ENCODE measurements at places on chromosomes 4 and X.

GRCh38 chrX:101430457-101431078 lies 22.5 kb downstream of the HNRNPH2 start:
- no peak for DNase-seq

DNA sequence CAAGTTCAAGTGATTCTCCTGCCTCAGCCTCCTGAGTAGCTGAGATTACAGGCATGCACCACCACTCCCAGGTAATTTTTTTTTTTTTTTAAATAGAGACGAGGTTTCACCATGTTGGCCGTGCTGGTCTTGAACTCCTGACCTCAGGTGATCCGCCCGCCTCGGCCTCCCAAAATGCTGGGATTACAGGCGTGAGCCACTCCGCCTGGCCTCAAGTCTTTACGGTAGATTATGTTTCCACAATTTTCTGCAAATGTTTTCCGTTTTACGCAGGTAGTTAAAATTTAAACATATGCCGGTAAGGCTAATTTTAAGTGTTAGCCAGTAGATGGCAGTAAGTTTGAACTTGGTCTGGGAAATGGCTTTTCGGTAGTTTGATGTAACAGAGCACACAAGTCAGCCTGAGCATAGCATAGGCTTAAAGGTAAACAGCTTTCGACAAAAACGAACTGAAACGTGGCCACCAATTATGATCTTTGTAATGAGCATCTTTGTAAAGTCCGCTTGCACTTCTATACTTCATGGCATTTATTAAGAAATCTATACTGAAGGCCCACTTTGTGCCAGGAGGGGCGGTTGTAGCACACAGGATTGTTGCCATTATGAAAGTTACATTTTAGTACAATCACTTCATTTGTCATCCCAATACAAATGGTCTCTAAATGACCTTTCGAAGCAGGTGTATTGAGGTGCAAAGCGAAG lies 31.1 kb downstream of the CCKAR start:
- peak; percentile 72 for DNase-seq

DNA sequence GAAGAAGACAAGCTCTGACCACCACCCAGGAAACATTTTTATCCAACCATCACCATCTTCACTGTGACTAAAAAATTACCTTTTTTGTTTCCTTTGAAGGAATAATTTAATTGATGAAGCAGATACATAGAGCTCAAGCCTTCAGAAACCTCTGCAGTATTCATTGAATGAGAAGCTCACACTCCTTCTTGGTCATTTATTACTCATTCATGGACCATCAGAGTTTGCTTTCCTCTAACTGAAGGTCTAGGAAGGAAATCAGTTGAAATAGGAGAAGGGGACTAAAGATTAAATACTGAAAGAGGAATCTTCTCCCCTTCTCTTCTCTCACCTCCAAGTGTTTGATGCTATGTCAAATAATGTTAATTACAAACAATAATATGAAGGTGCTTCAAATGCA lies 290.6 kb upstream of the KLF3 start:
- DNase-seq, result no peak

GRCh38 chr4:73661646-73662119 lies 41.4 kb upstream of the RASSF6 start:
- peak; percentile 98 for DNase-seq

DNA sequence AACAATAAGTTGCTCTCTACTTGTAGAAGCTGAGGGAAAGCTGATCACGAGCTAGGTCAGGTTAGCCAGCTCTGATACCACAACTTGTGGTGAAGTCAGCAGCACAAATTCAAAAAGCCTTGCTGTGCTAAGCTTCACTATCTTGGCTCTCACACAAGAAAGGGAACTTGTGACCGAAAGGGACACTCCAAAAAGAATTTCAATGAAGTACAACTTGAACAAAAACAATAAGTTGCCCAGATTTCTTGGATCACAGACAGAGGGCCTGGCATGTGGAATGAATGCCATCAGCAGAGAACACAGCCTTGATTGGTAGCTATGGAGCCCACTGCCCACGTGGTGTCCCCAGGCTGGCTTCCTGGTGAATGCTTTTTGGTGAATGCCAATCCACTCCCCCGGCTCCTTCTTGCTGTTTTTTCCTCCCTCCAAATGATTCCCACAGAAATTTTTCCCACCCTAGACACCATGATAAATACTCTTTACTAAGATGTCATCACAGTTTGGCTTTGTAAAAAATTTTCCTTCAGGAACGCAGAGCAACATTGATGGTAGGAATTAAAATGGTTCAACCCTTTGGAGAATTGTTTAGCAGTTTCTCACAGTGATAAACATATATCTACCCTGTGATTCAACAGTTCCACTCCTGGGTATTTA lies 82.6 kb downstream of the ANXA3 start:
- no peak for DNase-seq

DNA sequence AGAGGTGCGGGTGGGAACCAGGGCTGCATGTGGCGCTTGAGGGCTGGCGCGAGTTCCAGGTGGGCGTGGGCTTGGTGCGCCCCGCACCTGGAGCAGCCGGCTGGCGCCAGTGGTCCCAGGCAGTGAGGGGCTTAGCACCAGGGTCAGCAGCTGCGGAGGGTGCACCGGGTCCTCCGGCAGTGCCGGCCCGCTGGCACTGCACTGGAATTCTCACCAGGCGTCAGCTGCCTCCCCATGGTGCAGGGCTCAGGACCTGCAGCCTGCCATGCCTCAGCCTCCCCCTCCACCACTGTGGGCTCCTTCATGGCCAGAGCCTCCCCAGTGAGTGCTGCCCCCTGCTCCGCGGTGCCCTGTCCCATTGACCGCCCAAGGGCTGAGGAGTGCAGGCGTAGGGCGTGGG lies 174.0 kb downstream of the ADAM29 start:
- no peak for DNase-seq

GRCh38 chr4:3720466-3720865 lies 45.7 kb upstream of the ADRA2C start:
- DNase-seq, result no peak

DNA sequence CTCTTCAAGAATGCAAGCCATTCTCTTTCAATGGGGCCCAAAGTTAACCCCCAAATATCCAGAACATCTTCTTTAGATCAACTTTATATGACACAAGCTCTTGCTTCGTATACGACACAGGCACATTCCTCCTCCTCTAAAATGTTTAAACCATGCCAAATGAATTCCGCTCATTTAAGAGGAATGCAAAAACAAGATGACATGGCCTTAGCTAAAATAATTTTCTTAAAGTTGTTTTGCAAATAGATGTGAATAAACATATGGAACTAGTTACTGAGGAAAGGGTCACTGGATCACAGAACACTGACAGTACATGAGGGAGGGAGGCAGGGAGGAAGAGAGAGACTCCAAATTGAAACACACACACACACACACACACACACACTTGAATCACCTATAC lies 97.4 kb downstream of the RASL11B start:
- DNase-seq, result no peak

GRCh38 chr4:54992266-54992665 lies 133.1 kb downstream of the KDR start:
- no peak for DNase-seq

GRCh38 chrX:45434231-45434630 lies 233.6 kb upstream of the DIPK2B start:
- DNase-seq, result no peak

GRCh38 chrX:110755061-110755460 lies 40.6 kb downstream of the CHRDL1 start:
- no peak for DNase-seq

DNA sequence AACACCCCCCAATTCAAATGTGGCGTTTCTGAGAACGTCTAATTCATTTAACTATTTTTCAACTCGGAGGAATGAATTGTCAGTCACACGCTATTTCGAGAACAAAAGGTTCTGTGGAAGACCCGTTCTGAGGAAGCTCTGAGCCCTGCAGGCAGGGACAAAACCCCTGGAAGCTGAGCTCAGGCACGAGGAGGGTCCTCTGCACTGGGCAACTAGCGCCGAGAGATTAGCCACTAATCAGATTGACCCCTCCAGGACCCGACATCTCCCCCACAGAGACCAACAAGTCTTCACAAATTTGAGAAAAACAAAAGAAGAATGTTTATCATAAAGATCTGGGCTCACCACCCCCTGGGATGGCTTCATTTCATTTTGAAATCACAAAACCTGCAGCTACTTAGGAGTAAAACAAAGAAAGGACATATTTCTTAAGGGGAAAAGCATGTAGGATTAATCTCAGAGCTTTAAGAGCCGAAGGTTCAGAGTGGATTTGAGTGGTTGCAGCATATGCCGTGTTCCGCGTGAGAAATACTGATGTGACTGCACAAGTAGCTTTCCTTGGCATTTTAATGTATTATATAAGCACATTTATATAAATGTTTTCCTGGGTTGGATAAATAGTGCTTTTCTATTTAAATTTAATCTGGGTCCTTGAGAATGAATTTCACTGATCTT lies 41.8 kb downstream of the ADRA2C start:
- DNase-seq, result no peak

- no peak for DNase-seq
Measured at GRCh38 chrX:73683236-73683859, 120.4 kb downstream of the CHIC1 start.

GRCh38 chr4:54173281-54173912 lies 55.7 kb upstream of the PDGFRA start:
- no peak for DNase-seq

- no peak for DNase-seq
Measured at GRCh38 chr4:3500634-3501101, 31.6 kb downstream of the LRPAP1 start.

DNA sequence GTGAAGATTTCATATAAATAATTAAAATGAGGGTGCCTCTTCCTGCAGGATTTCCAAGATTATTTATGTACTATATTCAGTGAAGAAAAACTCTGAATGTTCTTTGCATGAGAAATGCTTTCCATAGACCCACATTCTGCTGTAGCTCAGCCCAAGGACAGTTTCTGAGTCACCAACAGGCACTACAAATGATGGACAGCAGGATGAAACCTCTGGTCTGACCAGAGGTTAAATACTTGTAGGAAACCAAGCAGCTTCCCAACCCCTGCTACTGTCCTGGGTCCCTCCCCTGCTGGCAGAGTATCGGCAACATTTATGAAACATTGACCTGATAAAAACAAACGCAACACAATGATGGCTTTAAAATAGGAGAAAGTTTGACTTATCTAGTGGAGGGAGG lies 73.1 kb downstream of the CXXC4 start:
- DNase-seq, result no peak

- no peak for DNase-seq
Measured at GRCh38 chr4:34289489-34289888, 1954.8 kb downstream of the ARAP2 start.

GRCh38 chr4:93232883-93233282 lies 595.7 kb upstream of the ATOH1 start:
- DNase-seq, result no peak

GRCh38 chr4:54556587-54556986 lies 101.2 kb upstream of the KIT start:
- no peak for DNase-seq

- DNase-seq, result no peak
Measured at GRCh38 chrX:23631136-23631535, 36.2 kb upstream of the PRDX4 start.

GRCh38 chrX:112688242-112688641 lies 8.5 kb upstream of the LHFPL1 start:
- DNase-seq, result no peak

DNA sequence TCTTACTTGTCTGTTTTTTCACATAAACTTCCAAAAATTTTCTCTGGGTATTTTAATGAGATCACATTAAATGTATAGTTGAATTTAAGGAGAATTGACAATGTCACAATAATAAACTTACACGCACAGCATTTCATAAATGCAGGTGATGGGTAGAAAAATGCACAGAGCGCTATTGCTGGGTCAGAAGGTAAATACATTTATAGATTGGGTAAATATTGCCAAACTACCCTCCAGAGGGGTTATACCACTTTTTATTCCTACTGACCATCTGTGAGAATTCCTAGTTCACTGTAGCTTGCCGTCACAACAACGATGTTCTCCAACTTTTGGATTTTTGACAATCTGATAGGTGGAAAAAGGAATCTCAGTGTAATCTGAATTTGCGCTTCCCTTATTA lies 34.6 kb downstream of the ANXA5 start:
- DNase-seq, result no peak

GRCh38 chr4:126961661-126962060 lies 671.1 kb upstream of the INTU start:
- no peak for DNase-seq

GRCh38 chrX:31388946-31389345 lies 317.1 kb upstream of the FTHL17 start:
- DNase-seq, result no peak

- DNase-seq, result no peak
Measured at GRCh38 chr4:6071959-6072720, 53.9 kb upstream of the C4orf50 start.

GRCh38 chrX:141185366-141185765 lies 8.4 kb upstream of the LDOC1 start:
- no peak for DNase-seq

- no peak for DNase-seq
Measured at GRCh38 chr4:155666344-155667221, at the start of gene GUCY1A1. Gene GUCY1A1, plus strand, starts transcription at chr4:155666848. Its CDS starts 30,020 bp downstream, at chr4:155696868.

DNA sequence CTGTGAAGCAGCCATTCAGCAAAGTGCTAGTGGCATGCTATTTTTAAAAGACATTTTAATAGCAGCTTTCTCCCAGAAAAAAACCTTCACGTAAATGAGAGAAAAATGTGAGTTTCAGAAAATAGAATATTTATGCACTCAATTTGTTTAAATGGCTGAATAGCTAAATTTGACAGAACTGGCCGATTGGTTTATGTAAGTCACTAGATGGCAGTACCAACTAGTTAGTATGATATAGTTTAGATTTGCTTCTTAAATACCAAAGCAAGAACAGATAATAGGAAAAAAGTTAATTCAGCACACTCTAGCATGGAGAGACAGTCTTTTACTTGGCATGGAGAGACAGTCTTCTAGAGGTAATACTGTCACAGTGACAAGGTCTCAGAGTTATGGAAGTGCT lies 250.1 kb downstream of the SNCA start:
- DNase-seq, result peak; percentile 47

- no peak for DNase-seq
Measured at GRCh38 chr4:160414496-160414895, 1311.6 kb downstream of the RAPGEF2 start.

DNA sequence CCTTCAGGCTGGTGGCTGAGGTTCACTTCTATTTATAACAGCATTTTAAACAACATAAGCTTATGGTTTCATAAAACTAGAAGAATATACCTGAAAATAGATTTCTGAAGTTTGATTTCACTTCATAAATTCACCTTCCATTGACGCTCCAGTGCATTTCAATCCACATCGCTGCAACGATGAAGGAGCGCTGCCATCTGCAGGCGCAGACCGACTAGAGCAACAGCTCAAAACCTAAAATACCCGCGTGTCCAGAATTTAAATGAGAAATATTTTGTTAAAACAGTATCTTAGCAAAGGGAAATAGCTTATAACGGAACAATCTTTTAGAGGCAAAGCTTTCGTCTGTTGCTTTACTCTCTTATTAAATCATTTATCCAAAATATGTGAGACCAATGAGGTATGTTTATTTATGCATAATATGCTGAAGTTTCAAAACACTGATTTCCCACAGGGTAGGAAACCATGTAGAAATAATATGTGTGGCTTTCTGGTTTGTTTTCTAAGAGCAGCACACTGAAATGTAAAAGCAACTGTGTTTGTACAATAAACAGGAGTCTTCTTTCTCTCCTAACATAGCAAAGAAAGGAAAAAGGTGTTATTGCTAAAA lies 816.4 kb upstream of the FRG1 start:
- DNase-seq, result peak; percentile 69

GRCh38 chr4:55184600-55185523 lies 59.5 kb upstream of the KDR start:
- peak; percentile 50 for DNase-seq

All from dermis blood vessel endothelial cell (primary cell).